ENCODE measurements at places on chromosomes 1 and 21.

DNA sequence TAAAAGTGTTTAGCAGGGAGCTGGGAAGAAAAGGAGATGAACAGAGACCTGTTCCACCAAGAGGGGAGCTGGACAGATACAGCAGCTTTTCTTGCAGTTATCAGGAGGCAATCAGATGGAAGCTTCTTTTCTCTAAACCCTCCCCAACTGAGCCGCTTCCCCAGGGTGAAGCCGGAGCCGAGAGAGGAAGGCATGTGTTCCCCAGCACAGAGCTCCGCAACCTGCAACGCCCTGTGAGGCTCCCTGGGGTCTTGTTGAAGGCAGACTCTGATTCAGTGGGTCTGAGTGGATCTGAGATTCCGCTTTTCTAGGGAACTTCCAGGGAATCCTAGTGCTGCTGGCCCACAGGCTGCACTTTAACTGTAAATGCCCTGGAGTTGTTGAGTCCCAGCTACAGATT is 139.1 kb upstream of the COA6 start:
- no peak for DNase-seq

DNA sequence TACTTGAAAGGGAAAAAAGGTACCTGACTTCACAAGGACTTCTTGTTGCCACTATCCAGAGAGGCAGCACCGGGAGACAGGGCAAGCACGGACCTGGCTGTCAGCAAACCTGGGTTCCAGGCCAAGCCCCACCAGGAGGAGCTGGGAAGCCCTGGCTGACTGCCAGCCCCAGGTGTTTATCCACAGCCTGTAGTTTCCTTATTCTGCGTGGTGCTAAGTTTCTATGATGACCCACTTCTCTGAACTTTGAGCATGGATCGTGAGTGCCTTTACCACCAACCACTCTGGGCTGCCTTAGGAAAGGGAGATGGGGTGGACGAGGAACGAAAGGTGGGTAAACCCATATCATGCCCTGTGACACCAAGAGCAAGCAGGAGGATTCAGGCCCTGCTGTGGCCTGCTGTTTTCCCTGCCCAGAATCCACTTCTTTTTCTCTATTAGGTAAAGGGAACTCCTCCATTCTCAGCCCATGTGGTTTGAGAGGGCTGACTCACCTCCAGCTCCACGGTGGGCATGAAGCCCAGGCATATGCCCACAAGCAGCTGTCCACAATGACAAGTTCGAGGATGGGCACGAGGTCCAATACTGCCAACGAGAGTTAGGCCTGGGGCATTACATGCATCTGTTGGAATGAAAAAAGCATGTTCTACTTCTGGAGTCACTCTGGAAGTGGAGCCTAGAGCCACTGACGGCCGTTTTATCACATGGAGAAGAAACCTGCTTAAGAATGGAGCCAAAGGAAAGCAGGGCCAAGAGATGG is 20.3 kb downstream of the TSPAN2 start:
- DNase-seq = no peak

- no peak for DNase-seq
Observed at GRCh38 chr1:44634606-44635189, 39.6 kb downstream of the TMEM53 start.

GRCh38 chr21:42389449-42389835 is 6.4 kb downstream of the TMPRSS3 start:
- DNase-seq = no peak

DNA sequence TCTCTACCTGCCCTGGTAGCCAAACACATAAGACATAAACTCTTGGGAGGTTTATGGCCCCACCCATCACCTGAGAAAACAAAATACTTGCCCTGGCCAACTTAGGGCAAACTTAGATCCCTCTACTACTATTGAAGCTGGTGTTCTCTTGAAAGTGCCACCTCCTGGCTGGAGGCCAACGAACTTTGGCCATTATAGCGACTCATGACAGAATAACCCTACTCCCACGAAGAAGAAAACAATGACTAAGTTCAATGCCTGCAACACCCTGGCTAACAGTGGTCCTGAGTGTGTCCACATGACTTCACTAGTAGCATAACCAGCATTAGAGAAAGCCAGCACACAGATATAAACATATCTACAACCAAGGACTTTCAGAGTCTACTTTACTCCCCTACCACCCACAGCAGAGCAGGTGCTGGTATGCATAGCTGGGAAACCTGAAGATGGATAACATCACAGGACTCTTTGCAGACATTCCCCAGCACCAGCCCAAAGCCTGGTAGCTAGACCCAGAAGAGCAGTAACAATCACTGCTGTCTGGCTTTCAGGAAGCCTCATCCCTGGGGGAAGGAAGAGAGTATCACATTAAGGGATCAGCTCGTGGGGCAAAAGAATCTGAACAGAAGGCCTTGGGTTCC is 81.0 kb downstream of the SLC30A10 start:
- DNase-seq = no peak
